ENCODE measurements at places on chromosomes 11 and 22.

GRCh38 chr22:46681010-46681409 is 57.0 kb downstream of the CERK start:
- no peak for DNase-seq

DNA sequence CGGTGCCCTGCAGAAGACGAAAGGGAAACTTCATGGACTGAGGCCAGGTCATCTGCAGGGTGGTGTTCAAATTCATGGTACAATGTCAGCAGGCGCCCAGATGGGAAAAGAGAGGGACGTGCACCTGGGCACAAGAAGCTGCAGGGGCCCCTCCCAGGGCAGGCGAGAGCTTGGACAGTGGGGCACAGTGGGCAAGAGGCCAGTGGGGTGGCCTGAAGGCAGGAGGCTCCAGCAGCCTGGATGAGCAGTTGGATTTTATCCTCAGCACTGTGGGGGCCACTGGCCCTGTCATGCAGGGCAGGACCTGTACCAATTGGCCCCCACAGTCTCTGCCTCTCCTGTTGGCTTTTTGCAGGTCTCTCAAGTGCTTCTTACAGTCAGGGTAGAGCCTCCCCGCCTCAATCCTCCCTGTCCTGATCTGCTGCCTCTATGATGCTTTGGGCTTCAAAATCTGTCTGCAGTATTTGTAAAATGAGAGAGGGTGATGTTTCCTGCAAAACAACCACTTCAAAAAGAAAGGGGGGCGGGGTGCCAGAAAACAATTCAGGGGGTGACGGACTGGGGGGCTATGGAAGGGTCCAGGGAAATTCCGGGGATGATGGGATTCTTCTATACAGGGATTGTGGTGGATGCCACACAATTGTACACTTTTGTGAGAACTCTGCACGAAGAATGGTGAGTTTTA is 1.7 kb upstream of the BID start:
- no peak for DNase-seq

- peak; percentile 59 for DNase-seq
Observed at GRCh38 chr11:68297812-68298658, 14.4 kb upstream of the LRP5 start.

DNA sequence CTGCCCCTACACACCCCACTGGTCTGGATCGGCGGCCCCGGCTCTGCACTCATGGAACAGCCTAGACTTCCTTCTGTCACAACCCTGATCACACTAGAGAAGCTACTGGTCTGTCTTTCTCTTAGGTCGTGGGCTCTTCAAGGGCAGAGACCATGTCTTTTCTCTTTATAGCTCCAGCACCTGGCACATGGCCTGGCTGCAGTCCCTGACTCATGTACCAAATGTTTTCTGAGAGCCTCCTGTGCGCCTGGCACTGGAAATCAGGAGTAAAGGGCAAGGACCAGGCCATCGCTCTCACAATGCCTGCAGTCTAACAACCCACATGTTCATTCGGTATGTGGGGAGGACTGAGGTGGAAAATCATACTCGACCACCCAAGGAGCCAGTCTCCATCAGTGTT is 7.5 kb downstream of the ASCC2 start:
- no peak for DNase-seq

GRCh38 chr11:44805596-44805995 is 78.8 kb downstream of the TSPAN18 start:
- DNase-seq: no peak

DNA sequence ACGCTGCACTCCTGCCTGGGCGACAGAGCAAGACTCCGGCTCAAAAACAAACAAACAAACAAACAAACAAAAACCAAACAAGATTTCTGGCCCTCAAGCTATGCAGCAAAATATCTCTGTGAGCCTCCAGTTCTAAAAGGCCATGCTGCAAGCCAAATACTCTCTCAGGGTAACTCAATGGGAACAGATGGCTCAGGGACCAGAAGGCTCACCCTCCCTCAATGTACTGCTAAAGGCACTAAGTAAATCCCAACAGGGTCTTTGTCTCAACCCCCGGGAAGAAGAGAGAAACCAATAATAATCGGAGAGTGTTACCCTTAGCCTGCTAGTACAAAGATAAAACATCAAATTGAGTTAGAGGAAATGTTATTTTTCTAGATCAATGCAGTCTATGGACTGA is 119.7 kb upstream of the ZC3H12C start:
- no peak for DNase-seq

- DNase-seq: no peak
Observed at GRCh38 chr22:43162412-43163150, 11.2 kb downstream of the TSPO start.

DNA sequence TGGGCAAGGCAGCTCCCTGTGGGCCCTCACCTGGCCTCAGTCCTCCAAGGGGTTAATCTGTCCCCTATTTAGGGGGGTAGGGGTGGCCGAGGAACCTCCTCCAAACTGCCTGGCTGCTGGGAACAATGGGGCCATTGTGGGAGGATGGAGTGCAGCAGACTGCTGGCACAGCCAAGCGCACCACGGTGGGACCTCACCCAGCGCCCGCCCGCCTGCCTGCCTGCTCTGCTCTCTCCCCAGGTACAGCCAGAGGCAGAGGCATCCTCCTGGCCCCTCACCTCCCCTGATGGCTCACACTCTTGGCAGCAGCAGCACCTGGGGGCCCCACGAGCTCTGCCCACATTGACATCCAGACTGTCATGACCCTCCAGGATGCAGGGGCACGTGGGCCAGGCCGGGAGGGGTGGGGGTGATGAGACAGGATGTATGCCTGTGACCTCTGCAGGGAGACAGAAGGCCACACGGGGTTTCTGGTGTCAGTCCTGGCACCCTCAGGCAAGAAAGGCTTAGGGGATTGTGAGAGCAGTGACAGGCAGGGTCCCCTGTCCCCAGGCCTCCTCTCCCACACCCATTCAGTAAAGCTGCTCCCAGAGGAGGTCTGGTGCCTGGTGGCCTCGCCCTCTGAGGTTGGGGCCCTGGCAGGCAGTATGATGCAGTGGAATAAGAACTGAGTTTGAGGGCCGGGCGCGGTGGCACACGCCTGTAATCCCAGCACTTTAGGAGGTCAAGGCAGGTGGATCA is 11.4 kb downstream of the BCL9L start:
- DNase-seq: peak; percentile 56

GRCh38 chr11:129458278-129458677 is 82.6 kb downstream of the BARX2 start:
- DNase-seq: no peak

DNA sequence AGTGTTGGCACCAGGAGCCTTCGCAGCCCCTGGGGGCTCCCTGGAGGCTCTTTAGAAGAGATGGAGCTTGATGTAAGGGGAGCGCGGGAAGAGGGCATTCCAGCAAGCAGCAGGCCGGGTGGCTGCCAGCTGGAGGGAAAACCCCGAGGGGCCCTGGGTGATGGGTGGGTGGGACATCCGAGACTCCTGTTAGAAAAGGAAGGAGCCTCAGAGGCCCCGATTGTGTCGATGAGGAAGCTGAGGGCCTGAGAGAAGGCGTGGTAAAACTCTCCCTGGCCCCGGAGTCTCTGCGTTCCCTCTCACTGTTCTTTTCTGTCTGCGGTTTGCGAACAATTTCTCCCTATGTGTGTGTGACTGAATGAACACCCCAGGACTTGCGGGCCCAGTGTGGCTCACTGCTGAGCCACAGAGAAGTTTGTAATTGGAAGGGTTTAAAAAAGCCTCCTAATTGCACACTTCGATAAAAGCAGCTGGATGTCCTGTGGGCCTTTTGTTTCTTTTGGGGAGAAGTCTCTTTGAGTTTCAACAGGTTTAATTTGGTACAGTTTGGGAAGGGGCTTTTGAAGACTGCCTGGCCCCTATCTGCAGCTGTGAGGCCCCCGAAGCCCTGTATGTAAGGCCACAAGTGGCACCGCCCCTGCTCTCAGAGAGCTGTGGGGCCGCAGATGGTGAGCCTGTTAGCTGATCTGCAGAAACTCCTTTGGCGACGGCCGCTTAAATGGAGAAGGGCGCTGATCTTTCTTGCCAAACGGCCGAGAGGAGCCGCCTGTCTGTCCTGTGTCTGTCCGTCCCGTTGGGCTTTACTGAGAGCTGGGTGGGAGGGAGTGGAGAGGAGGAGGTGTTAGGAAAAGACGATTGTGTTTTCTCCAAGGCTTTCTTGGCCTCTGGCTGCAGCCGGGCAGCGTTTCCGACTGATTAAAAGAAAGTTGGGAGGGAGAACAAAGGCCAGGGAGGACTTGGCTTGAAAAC is 2.0 kb downstream of the FBLN1 start:
- DNase-seq: no peak

- DNase-seq: no peak
Observed at GRCh38 chr11:100297516-100297915, 389.6 kb upstream of the ARHGAP42 start.

DNA sequence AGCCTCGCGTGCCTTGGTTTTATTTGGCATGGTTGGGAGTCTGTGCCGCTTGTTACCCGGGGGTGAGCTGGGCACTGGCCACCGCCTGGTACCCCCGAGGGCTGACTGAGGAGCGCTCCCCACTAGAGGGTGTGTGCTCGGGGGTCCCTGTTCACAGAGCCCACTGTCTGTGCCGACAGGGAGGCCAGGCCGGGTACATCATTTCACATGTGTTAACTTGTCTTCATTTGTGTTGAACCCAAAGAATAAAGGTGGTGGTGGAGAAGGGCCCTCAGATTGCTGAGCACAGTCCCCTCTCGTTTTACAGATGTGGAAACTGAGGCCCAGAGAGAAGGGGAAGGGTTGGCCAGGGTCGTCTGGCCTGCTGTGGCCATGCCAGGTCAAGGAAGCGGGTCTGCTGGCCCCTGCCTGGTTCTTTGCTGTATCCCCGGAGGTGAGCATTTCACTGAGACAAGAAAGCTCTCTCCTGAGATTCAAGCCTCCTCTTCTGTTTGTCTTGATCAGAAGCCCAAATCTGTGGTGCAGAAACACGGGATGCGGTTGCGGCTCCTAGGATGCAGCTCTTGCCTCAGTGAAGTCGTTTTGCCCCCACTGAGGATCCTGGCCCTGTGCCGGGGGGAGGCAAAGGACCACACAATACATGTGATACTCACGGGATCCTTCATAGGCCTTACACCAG is 60.8 kb downstream of the FBLN1 start:
- DNase-seq: no peak

- no peak for DNase-seq
Observed at GRCh38 chr11:121503051-121503450, 50.3 kb upstream of the SORL1-AS1 start.

- DNase-seq: no peak
Observed at GRCh38 chr11:22193348-22194051, 615 bp downstream of the ANO5 start.

DNA sequence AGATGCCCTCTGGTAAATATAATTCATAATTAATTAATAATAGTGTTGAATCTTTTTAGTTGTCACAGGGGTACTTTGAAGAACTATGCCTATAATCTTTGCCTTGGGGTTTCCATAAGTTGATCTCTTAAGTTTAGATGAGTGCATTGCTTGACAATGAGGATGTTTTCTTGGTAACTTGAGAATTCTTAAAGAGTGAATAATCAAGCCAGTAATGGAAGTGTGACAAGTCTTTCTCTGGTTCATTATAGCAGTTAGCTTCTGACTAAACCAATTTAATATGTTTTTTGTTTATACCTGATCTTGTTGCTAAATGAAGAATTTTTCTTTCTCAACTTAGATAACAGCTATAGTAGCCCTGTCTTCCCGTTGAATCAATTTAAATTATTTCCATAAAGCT is 46.2 kb downstream of the ATXN10 start:
- no peak for DNase-seq

GRCh38 chr22:48248901-48249455 is 1486.5 kb downstream of the TBC1D22A start:
- no peak for DNase-seq

DNA sequence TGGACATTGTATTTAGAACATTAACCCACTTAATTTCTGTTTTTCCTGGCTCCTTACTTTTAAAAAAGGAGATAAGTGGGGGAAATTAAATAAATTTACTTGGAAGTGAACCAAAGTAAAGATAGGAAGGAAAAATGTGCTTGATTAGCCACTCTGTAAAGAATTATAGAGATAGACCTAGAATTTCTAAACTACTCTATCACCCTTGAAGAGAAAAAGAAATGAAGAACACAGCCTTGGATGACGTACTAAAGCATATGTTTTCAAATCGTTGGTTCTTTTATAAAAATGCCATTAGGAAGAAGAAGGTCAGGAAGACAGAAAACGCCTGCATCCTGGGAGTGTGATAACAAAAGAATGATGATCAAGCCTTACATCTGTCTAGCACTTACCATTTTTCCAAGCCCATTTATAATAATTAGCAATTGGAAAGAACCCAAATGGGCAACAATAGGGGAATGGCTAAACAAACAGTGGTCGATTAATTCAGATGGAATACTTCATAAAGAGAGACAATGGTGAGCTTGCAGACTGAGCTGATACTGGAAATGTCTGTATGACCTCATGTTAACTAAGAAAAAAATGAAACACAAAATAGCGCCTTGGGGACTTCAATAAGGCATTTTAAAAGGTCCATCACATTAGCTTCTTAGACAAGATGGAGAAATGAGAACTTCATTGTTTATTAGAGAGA is 81.0 kb upstream of the LRRC55 start:
- no peak for DNase-seq

GRCh38 chr11:112627588-112628045 is 333.6 kb upstream of the NCAM1 start:
- DNase-seq: no peak

- no peak for DNase-seq
Observed at GRCh38 chr11:119659971-119660723, 68.9 kb downstream of the NECTIN1 start.

DNA sequence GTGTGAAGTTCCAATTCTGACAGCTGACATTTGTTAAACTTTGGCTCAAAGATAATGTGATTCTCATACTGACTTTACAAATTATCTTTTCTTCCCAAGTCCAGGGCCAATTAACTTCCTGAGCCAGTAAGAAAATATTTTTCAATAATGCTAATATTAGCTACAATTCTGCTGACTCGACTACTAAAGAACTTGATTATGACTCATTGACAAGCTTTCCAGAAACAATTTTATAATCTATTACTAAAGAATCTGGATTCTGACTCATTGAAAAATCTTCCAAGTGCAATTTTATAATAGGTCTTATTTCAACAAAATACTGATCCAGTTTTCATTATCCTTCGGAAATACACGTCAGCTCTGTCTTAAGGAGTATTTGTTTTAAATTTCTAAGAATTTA is 12.9 kb upstream of the XKR3 start:
- DNase-seq: no peak

- DNase-seq: no peak
Observed at GRCh38 chr11:14445542-14446530, 53.8 kb downstream of the COPB1 start.

GRCh38 chr11:57210781-57211180 is 26.3 kb downstream of the APLNR start:
- DNase-seq: no peak

DNA sequence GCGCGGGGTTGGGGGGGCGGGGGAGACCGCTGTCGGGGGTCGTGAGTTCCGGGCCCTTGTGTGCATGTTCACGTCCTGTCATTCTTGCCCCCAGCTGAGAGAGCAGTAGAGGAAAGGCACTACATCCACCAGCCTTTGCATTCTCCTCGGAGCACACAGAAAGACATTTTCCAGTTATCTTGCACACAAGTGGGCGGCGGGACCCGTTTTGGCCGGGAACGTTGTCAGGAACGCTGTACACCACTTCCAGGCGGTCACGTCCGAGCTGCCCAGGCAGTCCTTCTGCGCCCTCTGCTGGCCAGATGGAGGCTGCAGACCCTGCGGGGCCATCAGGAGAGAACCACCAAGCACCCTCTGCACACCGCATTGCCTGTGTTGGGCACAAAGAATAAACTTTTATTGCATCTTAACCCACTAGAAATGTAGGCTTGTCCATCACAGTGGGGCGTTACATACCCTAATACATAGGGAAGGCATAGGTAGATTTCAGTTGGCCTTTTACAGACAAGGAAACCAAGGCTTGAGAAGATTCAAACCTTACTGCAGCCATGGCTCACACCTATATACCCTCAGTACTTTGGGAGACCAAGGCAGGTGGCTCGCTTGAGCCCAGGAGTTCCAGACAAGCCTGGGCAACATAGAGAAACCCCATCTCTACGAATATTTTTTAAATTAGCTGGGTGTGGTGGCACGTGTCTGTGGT is 2.8 kb upstream of the CDKN1C start:
- peak; percentile 42 for DNase-seq
